ENCODE measurements at places on chromosomes 11 and 22.

DNA sequence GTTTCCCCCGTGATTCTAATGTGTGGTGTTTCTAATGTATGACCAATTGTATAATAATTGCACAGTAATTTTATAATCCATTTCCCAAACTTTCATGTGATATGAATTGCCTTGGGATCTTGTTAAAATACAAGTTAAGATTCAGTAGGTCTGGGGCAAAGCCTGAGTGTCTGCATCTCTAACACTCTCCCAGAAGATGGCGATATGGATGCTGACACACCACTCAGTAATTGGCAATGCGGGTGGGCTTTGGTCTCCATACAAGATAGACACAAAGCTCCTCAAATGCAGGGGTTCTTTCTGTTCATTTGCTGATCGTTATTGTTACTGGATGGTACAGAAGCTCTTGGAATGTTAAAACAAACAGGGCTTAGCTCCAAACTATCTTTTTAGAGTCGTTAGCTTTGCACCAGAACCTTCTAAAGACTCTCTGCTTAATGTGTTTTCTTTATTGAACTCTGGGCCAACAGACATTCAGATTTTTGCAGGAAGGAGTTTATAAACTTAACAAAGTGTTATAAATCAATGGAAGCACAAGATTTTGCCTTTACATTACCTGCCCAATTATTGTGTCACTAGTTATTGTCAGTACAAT is 45.4 kb upstream of the ANO3 start:
- DNase-seq: no peak

DNA sequence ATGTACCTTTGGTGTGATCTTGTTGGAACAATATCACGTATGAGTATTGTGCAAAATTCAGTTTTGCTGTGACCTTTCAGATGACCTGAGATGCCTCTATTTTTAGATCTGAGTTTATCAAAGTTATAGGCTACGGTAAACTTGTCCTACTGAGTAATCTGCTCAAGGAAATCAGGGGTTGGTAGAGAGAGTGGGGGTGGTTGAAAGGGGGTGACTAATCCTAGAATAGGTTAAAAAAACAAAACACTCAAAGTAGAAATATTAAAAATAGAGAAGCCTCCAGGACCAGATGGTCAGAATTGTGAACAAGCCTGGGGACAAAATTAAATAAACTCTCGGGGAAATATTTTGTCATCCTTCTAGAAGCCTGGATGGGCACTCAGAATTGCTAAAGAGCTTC is 59.9 kb upstream of the C11orf87 start:
- DNase-seq: no peak

GRCh38 chr22:45683680-45684079 is 12.0 kb downstream of the ATXN10 start:
- no peak for DNase-seq

DNA sequence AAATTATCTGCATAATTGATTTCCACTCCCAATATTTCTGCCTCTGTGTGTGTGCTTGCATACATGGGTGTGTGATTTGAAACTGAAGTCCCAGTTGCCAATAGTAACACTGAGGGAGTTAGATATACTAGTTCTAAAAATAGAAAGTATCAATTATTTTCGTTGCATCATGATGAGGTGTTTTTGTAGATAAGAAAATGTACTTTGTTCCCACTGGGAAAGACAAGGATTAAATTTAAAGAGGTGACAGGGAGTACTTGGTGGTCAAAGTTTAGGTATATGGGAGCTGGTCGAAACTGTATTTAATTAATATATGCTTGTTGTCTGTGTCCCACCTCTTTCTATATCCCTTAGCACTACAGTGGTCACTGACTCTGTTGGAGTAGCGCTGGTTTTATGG is 444.5 kb downstream of the NELL1 start:
- no peak for DNase-seq

DNA sequence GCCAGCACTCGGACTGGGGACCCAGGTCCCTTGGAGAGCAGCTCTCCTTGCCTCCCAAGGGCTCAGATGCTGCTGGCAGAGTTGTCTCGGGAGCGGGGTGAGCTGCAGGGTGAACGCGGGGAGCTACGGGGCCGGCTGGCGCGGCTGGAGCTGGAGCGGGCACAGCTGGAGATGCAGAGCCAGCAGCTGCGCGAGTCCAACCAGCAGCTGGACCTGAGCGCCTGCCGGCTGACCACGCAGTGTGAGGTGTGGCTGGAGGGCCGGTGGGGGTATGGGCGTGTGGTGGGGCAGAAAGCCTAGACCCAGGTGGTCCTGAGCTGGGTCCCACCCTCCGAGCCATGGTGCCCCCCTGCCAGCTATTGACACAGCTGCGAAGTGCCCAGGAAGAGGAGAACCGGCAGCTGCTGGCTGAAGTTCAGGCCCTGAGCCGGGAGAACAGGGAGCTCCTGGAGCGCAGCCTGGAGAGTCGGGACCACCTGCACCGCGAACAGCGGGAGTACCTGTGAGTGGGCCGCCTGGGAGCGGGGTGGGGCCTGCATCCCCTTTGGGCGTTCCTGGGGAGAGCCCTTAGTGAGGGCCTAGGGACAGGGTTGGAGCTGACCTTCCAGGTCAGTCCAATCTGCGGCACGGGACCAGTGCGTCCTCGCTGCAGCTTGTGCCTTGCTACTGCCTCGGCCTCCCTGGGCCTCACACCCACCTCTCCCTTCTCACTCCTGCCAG is 5.8 kb upstream of the RPS6KA4 start:
- DNase-seq: no peak

DNA sequence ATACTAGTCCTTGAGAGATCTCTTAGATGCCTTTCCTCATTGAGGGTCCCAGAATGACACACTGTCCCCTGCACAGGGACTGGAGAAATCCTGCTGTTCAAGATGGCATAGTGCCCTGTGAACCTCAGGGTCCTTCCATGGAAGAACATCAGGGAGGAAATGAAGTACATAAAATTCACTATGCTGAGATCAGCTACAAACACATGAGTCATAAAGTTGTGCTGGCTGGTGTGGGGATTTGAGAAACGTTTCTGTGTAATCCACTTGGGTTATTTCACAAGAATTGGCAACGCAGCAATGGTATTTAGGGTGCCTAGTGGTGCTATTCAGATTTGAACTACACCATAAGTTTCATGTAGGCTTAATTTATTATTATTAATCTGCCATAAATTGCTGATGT is 174.4 kb downstream of the MAML2 start:
- DNase-seq: no peak

GRCh38 chr11:102361086-102362031 is 14.3 kb downstream of the BIRC2 start:
- no peak for DNase-seq

DNA sequence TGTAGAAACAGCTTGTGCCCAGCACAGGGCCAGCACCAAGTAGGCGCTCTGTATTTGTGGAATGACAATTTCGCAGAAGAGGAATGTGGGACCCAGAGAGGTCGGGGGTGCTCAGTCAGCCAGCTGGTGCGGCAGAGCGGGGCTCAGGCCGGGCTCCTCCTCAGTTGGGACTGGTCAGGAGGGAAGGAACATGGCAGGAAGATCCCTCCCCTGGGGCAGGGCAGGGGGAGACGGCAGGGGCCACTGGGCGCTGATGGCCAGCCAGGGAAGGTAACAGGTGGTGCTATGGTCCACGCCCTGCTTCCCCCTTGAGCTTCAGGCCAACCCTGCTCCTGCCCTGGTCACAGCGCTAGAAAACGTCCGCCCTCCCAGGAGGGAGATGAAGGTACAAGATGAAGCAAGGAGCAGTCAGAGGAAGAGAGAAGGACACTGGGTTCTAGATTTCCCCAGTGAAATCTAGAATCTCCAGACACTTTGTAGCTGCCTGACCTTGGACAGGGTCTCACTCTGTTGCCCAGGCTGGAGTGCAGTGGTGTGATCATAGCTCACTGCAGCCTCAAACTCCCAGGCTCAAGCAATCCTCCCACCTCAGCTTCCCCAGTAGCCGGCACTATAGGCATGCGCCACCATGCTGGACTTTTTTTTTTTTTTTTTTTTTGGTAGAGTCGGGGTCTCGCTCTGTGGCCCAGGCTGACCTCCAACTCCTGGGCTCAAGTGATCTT is 13.5 kb upstream of the SPI1 start:
- no peak for DNase-seq

- DNase-seq: no peak
Measured at GRCh38 chr11:105344938-105345337, 205.4 kb upstream of the CARD18 start.

DNA sequence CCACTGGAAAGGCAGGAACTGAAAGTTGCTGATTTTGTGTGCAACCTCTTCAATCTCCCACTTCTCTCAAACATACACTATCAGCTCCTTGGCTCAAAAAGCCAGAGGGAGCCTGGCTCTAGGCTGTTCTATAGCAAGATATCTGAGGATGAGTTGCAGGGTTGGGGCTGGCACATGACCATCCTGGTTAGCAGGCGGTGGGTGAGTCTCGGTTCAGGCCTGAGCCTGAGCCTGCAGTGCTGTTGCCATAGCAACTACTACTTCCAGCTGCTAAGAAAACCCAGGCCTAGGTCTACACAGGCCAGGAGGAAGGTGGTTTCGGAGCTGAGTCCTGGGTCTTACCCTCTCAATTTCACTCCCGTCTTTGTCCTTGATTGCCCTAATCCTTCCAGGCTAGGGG is 39.0 kb downstream of the CWC15 start:
- no peak for DNase-seq

DNA sequence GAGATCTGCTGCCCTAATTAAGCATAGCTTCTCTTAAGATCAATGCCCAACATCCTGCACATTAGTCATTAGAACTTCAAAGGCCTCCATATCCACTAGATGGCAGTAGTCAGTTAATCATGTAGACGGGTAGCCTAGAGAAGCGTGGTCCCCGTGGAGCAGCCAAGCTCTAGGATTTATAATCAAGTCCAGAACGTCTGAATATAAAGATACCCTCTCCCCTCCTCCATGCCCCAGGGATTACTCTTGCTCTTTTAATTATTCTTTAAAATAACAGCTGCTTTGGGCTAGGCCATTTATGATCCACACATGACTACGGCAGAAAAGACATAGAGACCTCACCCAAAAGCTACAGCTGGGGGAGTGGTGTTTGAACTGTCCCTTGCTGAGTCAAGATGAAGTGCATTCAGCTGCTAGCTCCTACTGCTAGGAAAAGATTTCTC is 327.6 kb upstream of the PLET1 start:
- no peak for DNase-seq

DNA sequence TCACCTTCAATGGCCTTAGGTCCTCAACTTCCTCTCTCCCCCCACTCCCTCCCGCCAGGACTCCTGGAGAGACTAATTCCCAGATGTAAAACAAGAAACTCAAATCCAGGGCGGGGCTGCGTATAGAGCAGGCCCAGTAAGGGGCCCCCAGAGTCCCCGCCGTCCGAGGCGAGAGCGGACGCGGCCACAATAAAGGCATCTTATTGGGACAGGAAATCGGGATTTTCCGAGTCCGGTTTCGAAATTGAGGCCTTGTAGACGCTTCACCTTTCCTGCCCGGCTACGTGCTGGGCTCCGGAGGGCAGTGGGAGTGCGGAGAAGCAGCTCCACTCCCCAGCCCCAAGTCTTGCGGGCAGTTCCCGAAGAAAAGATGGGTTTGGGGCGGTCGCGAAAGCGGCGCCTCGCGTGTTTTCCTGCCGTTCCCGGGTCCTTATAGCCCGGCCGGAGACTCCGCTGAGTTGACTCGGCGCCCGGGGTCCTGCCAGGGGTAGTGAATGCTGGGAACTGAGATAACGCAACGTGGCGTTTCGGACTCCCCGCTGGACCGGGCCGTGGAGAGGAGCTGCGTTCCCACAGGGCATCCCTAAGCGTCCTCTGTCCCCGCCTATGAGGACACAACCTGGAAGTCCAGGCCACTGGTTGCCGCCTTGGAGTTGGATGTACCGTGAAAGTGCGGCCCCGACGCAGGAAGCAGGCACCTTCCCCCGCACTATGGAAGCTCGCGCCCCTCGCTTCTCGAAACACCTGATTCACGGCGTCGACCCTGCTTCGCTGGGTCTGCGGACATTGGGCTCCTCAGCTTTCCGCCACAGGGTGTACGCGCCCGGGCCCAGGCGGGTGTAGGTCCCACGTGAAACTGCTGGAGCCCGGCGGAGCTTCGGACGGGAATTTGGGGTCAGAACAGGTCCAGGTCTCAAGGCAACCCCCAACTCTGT is 4.8 kb upstream of the CHRM1 start:
- DNase-seq: no peak

GRCh38 chr11:35783809-35784208 is 121.2 kb downstream of the TRIM44 start:
- no peak for DNase-seq

DNA sequence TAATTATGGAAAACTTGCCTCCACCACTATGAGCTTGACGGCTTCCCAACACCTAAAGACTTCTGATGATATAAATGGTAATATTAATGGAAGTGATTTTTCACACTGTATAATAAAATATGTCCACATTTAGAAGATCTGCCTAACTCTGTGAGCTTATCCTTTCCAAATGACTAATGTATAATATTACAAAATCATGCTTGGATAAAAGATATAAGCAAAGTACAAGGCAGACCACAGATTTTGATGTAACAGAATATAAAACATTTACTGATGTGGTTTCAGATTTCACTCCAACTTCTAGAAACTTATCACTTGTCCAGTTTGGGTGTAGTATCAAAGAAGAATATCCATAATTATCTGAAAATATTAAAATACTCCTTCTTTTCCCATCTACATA is 36.9 kb downstream of the GALNT18 start:
- DNase-seq: no peak

DNA sequence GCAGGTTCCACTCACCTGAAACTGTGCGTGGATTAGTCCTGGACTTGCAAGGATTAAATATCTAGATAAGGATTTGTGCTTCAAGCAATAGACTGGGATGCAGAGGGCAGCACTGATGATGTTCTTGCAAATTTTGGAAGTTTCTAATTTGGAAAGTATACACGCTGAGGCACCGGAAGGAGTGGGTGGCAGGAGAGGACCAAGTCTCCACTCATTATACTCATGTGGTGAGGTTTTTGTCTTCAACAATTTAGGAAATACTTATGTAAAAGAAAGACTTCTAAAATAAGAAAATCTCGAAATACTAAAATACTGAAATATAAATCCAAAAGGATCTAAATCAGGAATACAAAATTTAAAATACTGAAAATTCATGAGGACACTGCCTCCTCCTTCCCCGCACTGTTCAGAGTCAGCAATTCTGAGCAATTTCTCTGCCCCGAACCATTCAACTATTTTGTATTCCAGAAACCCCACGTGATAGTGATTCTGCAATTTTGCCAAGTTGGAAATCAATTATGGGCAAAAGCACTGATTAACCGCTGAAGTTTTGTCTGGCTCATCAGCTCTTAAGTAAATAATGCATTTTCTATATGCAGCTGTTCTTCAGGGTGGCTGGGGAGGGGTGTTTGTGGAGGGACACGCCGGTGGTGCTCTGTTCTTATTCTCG is 47.0 kb upstream of the CLMP start:
- no peak for DNase-seq

GRCh38 chr11:63443714-63444113 is 47.3 kb downstream of the PLAAT5 start:
- no peak for DNase-seq

- no peak for DNase-seq
Measured at GRCh38 chr11:13228572-13228971, 49.0 kb upstream of the BMAL1 start.

- no peak for DNase-seq
Measured at GRCh38 chr11:78110830-78111229, 28.6 kb downstream of the ALG8 start.

GRCh38 chr11:129637473-129637872 is 178.2 kb upstream of the TMEM45B start:
- no peak for DNase-seq
